ENCODE measurements at places on chromosomes 7 and 10.

- DNase-seq = no peak
Observed at GRCh38 chr7:156015237-156016020, 203.2 kb upstream of the SHH start.

- no peak for DNase-seq
Observed at GRCh38 chr10:121080281-121080891, 229.2 kb downstream of the WDR11 start.

- no peak for DNase-seq
Observed at GRCh38 chr10:129279446-129280154, 187.4 kb upstream of the MGMT start.

GRCh38 chr7:132515181-132515580 is 61.1 kb downstream of the PLXNA4 start:
- no peak for DNase-seq

GRCh38 chr10:131195116-131195515 is 116.4 kb downstream of the TCERG1L start:
- DNase-seq = no peak

DNA sequence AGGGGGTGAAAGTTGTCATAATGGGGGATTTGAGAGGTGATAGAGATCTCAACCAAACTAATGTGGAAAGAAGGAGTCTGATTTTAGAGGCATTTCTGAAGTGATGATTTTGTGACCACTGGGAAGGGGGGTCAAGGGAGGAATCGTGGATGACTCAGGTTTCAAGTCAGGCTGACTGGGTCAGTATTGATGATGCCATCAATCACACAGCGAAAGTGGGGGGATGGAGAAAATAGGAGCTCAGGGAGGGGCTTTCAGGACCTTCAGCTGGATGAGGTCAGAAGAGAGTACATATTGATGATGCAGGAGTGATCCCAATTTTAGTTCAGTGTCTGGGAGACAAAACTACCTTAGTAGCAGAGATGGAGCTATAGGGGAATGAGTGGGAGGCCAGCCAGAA is 681.2 kb upstream of the GALNT17 start:
- no peak for DNase-seq

- DNase-seq = no peak
Observed at GRCh38 chr7:133794479-133794878, 332.7 kb upstream of the LRGUK start.

DNA sequence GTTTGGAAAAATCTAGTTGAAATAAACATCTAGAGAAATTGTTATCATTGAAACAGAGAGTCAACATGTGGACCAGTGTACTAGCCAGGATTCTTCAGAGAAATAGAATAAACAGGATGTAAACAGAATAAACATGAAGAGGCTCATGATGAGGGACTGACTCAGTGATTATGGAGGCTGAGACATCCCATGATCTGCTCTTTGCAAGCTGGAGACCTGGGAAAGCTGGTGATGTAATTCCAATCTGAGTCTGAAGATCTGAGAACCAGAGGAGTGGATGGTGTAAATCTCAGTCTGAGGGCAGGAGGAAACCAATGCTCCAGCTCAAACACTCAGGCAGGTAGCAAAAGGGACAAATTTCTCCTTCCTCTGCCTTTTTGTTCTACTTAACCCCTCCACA is 62.9 kb upstream of the FAM180A start:
- DNase-seq = no peak

GRCh38 chr7:128934361-128935341 is 3.1 kb upstream of the IRF5 start:
- no peak for DNase-seq

GRCh38 chr7:158590181-158590530 is 2.5 kb upstream of the PTPRN2 start:
- DNase-seq = no peak

DNA sequence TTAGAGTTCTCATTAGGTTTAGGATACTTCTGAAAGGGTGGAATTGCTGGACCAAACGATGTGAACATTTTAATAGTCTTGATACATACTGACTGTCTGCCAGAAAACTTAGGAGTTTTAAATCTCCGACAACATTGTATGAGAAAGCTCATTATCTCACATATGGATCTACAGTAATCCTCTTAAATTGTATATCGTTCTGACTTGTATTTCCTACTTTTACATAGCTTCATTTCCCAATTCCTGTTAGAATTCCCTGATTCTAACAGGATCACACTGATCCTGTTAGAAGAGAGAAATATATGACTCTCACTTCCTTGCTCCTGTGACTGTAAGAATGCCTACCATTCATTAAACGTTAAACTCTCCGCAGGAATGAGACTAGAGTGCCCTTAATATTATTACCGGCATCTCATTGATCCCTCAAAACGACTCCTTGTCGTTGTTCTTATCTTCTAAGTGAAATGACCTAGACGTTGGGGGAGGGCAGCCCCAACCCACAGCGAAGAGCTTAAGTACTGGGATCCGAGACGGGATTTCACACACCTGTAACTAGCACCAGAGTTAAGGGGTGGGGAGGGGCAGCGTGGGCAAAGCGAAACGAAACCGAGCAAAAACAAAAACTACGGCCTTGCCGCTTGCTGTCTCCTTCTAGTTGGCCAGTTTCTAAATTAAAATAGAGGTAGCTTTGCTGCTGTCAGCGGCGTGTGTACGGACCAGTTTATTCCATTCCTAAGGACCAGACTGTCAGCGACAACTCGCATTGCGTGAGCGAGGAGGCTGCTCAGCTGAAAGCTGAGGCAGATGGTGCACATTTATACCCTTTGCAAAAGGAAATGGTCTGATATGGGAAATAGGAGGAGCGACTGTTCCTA is 678 bp upstream of the TMEM106B start:
- peak; percentile 29 for DNase-seq

GRCh38 chr7:81745637-81746036 is 24.2 kb downstream of the HGF start:
- DNase-seq = no peak

GRCh38 chr10:124742413-124743190 is 1.6 kb downstream of the FAM53B start:
- no peak for DNase-seq

DNA sequence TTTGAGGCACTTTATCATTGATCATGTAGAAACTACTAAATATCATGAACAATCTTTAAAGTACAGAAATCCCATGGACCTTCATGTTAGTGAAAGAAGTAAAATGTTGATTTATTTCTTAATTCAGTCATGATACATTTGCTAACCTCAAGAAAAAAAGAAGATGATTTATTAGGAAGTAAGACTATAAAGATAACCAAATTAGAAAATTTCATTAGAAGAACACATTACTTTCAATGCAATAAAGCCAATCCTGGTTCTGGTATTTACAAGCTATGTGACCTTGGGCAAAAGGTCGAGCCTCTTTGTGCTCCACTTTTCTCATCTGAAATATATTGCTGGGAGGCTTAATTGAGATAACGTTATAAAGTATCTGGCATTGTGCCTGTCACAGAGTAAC is 365.0 kb downstream of the KIF20B start:
- DNase-seq = no peak

- no peak for DNase-seq
Observed at GRCh38 chr7:41206267-41206666, 496.6 kb downstream of the INHBA start.

DNA sequence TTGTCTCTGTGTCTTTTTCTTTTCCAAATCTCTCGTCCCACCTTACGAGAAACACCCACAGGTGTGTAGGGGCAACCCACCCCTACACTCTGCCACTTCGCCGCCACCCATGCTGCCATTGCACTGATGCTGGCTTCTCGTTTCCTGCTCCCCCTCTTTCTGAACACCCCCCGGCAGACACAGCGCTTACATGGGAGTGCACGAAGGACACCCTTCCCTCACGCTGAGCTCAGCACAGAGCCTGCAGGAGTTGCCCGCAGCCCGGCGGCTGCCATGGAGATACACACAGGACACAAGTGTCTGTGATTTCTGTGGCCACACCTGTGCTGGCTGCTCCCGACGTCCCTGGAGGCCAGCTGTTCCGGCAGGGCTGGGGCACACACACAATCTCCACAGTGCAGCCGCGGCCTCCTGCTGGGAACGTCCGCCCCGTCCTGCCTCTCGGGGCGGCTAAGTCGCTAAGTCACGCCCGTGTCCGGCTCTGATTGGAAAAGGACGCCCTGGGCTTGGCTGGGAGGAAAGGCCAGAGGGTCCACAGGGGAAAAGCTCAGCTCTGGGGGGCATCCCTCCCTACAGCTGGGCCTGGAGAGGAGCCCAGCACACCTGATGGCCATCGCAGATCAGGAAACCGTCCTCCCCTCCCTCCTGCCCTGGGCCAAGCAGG is 349.8 kb downstream of the PTPRN2 start:
- no peak for DNase-seq

GRCh38 chr7:46386428-46387399 is 465.6 kb upstream of the IGFBP3 start:
- no peak for DNase-seq

- no peak for DNase-seq
Observed at GRCh38 chr10:71957546-71958275, 6.5 kb upstream of the CHST3 start.

DNA sequence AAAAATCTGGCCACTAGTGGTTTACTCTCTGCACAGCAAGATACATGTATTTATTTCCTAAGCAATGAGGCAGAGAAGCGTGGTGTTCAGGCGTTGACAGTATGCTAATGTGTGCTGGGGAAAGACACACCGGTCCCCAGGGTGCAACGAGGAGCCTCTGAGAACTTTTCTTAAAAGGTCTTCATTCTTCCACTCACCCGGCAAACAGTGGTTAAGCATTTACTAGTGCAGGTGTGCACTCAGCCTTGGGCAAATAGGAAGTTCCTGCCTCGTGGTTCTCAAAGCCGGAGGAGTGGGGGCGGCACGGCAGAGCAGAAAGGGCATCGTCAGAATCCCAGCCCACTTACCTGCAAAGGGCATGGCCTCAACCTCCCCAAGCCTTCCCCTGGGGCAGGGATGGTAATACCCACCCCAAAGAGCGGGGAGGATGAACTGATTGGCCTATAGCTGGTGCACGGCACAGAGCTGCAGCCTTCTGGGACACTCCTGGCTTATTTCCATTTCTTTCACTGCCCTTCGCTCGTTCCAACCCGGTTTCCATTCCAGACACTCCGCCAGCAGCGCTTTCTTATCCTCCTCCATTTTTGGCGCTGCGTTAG is 184.3 kb upstream of the CTBP2 start:
- DNase-seq = peak; percentile 50

DNA sequence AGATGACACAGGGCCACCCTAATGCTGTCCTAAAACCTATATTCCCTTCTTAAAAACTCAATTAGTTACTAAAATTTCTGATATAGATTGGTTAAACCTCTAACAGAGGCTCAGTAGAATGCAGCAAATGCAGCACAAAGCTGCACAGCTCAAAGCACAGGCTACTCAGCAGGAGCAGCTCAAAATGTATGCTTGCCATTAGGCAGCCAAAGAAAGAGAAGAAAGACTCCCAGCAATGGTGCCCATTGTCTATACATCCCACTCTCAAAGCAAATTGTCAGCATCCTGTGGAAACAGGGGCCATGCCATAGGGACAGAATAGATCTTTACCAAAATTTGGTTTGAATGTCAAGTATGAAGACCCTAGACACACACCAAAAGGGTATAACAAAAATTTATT is 73.5 kb downstream of the TFPI2 start:
- no peak for DNase-seq

GRCh38 chr7:144445590-144445989 is 42.1 kb upstream of the NOBOX start:
- no peak for DNase-seq

DNA sequence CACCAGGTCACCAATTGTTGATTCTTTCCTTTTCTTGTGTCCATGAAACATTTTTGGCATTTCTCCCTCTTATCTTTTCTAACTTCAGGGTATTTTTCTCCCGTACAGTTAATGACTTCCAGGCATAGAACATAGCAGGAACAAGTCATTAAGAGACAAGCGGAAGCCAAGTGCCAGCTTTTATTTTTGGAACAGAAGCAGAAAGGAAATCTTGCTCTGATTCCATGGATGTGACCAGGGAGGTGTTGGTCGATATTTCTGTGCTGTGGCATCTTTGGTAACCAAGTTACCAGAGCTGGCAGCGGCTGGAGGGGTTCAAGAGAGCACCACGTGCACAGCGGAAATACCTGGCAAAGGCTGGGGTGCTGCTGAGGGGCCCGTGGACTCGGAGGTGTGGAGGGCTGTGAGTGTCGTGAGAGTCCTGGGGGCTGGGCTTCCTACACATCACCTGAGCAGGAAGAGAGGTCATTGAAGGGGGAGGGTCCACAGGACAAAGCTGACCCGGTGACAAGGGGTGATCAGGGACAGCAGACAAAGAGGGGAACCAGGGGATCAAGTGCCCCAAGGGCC is 1.8 kb downstream of the LLCFC1 start:
- no peak for DNase-seq

GRCh38 chr7:21480693-21481403 is 53.0 kb downstream of the SP4 start:
- DNase-seq = no peak
